Smooth muscle cell of the pulmonary artery (primary cell): ENCODE measurements at places on chromosomes 5 and 9. TPM values are rescaled to one million over a fixed set of nuclear protein-coding genes. Genes with fewer than 3 reads are reported as not detected.

The IFNW1 gene
- total RNA-seq: not detected in 2 replicates

The GFPT2 gene
- 12.2 and 23.0 TPM in 2 replicates for total RNA-seq

The SPAAR gene
- total RNA-seq: 0.13 and 0.26 TPM in 2 replicates

The ADAMTS13 gene
- 4.1 and 6.1 TPM in 2 replicates for total RNA-seq

The HSPB3 gene
- 0.85 and 0.86 TPM in 2 replicates for total RNA-seq

The TAF11L10 gene
- total RNA-seq: not detected in 2 replicates

The SLC1A3 gene
- 0.46 and 20.0 TPM in 2 replicates for total RNA-seq

The PPP3R2 gene
- not detected in 2 replicates for total RNA-seq
